Activated naive CD8-positive, alpha-beta T cell treated with anti-CD3 and anti-CD28 coated beads for 36 hours (primary cell): ENCODE measurements at places on chromosomes 6 and 20. TPM values are rescaled to one million over a fixed set of nuclear protein-coding genes. Genes with fewer than 3 reads are reported as not detected.

- H3K4me3 ChIP-seq = no peak overlapping the region
- no peaks in the 10 kb centered on the region for H3K36me3 ChIP-seq
- H3K27me3 ChIP-seq = no peaks in the 10 kb centered on the region
- H3K4me1 ChIP-seq = peaks cover 48% of the 10 kb centered on the region
- peak overlapping the region; percentile 35 for H3K27ac ChIP-seq
- DNase-seq = no peak
Measured at GRCh38 chr20:57617079-57617795, 3.0 kb downstream of the ZBP1 start.

Gene UBD
- 2.3 TPM for total RNA-seq

DNA sequence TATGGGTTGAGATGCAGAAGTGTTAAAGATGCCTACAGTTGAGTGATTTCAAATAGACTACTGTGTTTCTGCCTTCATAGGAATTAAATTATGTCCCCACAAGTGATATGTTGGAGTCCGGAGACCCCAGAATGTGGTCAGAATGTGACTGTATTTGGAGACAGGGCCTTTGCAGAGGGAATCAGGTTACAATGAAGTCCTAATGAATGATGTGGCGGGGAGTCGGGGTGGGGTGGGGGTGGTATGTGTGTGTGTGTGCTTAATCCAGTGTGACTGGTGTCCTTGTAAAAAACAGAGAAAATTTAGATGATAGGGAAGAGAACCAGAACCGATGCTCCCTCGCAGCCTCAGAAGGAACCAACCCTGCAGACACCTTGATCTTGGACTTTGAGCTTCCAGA, 448.2 kb downstream of the QKI start:
- H3K27ac ChIP-seq = no peak overlapping the region
- H3K4me1 ChIP-seq = peaks cover 5% of the 10 kb centered on the region
- H3K4me3 ChIP-seq = no peak overlapping the region
- peaks cover 43% of the 10 kb centered on the region for H3K27me3 ChIP-seq
- H3K36me3 ChIP-seq = no peaks in the 10 kb centered on the region

Gene REM1
- total RNA-seq = not detected

DNA sequence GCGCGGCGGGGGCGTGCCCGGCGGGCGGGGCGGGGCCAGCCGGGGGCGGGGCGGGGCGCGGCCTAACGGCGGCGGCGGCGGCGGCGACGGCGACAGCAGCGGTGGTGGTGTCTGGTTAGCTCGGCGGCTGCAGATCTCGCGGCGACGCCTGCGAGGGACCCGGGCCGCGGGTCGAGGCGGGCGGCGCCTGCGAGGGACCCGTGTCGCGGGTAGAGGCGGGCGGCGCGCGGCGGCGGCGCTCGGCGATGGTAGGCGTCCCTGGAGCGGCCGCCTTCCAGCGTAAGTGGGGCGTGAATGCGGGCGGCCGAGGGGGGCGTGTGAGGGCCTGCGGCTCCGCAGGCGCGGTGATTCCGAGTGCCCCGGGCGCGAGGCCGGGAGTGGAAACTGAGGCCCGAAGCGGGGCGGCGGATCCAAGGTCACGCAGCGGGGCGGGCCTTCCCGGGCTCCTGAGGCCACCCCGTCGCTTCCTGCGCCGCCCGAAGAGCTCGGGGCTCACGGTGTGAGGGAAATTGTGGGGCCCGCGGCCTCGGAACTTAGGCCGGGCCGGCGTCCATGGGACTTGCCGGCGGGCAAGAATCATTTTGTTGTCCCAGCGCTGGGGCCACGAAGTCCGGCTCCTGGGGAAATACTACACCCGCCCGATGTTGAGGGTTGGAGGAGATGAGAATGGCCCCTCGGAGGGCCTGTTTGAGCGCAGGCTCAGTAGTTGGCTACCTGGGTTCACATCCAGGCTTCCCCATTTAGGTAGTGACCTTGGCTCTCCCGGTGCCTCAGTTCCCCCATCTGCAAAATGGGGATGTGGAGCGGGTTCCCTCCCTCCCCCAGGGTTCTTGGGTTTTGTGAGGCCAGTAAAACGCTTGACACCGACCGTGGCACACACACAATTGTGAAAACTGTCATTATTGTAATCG, at the start of gene CBFA2T2:
Gene CBFA2T2 (plus strand): TSS at position 74 of the 911 bp plus-strand sequence. CDS start 172 bp downstream, at position 246.
- H3K27ac ChIP-seq = peak within 1 kb of the TSS; percentile 86
- peak within 1 kb of the TSS; percentile 85 for H3K4me3 ChIP-seq
- H3K36me3 ChIP-seq = no peaks in the 10 kb centered on the region
- no peaks in the 10 kb centered on the region for H3K27me3 ChIP-seq

- H3K4me1 ChIP-seq = peaks cover 97% of the 10 kb centered on the region
- peak overlapping the region; percentile 78 for H3K4me3 ChIP-seq
- H3K27me3 ChIP-seq = no peaks in the 10 kb centered on the region
- peak; percentile 72 for DNase-seq
- peak overlapping the region; percentile 95 for H3K27ac ChIP-seq
Measured at GRCh38 chr6:159978291-159979135, 9.6 kb downstream of the IGF2R start.
